Head of caudate nucleus (tissue), 42 donors: ENCODE measurements at places on chromosomes 6 and 20.

DNA sequence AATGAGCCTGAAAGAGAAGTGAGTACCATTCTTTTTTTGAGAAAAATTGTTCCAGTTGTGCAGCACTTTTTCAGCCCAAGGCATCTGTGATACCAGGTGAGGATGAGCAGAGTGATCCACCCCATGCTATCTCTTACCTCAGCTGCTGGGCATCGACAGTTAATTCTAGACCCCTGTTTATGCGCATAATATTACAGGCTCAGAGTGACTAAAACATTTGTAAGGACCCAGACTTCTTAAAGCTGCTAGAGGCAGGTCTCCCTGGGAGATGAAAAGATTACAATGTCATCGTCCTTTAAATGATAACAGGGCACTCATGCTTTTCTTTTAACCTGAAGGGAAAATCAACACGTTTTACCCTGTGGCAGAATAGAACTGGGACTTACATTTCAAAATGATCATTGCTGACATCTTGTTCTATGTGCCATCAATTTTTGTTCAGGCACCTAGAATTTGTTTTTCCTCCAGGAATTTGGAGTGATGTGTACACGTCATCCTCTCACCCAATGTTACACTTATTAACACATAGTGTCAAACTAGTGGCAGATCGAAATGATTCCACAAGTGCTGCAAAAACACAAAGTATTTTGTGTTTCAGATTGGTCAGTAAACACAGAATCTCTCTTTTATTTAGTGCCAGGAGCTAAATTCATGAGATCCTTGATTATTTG, 684.6 kb downstream of the UTRN start:
- no peak for DNase-seq

DNA sequence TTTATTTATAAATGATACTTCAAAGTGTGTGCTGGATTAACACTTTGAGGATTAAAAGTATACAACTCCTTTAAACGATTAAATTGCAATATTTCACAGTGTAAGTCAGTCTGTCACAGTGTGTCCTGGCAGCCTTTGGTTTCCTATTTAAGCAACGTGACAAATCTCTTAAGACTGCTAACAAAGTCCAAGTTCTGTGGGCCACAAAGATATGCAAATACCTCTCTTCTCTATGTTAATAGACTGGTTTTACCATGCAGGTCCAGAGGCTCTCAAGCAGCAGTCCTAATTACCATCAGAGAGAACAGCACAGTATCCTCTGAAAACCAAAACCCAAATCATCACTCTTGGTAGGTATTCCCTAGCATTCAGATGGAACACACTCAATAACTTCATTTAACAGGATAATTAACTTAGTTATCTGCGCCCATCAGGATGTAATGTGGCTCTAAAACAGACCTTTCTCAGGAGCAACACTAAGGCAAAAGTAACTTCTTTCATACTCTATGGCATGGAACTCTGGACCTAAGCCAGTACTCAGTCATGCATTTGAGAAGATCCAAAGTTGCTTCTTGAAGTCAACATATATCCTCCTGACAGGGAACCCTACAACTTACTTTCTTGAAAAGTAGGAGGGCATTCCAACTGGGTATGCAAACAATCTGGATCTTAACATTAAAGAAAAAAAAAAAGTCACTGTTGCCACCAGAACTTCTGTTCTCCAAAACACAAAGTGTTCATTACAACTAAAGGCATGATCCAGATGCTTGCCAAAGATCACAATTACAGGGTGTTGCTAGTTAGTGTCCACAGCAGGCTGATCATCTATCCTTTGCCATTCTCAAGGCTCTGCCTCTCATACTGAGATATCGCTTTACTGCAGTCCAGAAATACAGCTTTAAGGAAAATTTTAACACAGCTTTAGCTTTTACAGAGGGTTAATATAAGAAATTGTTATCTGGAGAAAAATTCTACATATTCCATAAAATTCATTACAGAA, 53.2 kb downstream of the MAN1A1 start:
- no peak for DNase-seq

DNA sequence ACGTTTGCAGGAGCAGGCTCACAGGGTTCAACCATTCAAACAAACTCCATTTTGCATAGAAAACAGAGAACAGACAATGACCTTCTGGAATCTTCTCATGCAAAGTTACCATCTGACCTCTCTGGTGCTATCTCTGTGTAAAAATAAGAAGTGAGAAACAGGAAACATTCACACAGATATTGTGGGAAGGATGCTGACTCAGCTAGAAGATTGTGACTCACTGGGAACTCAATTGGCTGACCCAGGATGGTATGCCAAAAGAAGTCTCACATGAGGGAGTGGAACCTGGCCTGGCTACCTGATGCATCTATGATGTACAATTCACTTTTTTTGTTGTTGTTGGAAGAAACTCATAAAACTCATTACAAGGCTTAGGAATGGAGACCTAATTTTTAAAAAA, 61.1 kb upstream of the TBX18 start:
- no peak for DNase-seq

GRCh38 chr6:150747155-150747554, 118.3 kb upstream of the MTHFD1L start:
- DNase-seq = no peak

GRCh38 chr6:89375427-89376267, 23.1 kb upstream of the UBE2J1 start:
- DNase-seq = no peak

DNA sequence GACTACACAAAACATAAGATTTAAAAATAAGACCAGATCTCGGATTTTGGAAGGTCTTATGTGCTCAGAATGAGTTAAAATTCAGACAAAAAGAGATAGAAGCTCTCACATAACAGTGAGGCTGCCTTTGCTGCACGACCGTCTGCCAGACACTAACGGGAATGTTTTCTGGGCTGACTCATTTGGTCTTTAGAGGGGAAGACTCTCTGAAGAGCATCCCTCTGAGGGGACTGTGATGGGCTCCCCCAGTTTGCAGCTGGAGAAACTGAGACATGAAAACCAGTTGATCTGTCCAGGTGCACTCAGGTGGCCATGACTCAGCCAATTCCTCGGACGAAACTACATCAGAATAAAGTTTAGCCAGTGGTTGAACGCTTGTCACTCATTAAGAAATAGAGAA, 153.9 kb downstream of the RNASET2 start:
- no peak for DNase-seq

DNA sequence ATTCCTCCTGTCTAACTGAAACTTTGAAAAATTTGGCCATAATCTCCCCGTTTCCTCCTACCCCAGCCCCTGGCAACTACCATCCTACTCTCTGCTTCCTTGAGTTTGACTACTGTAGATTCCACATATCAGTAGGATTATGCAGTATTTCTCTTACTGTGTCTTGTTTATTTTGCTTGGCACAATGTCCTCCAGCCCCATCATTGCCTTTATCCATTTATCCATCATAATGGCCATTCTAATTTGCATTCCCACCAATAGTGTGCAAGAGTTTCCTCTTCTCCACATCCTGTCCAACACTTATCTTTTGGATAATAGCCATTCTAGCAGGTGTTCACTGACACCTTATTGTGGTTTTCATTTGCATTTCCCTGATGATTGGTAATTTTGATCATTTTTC, 202.3 kb downstream of the THBS2 start:
- no peak for DNase-seq

GRCh38 chr6:112286010-112286409, 31.6 kb upstream of the LAMA4 start:
- DNase-seq = no peak

DNA sequence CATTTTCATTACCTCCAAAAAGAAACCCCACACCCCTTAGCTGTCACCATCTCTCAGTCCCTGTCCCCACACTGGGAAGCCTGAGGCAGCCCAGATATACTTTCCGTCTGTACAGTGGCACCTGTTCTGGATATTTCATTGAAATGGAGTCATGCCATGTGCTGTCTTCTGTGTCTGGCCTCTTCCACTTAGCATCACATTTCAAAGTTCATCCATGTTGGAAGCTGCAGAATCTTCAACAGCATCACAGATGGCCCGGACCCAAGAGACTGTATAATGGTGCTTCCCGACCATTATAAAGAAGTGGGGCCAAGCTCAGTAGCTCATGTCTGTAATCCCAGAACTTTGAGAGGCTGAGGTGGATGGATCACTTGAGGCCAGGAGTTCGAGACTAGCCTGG, 58.4 kb downstream of the DLGAP4 start:
- no peak for DNase-seq

DNA sequence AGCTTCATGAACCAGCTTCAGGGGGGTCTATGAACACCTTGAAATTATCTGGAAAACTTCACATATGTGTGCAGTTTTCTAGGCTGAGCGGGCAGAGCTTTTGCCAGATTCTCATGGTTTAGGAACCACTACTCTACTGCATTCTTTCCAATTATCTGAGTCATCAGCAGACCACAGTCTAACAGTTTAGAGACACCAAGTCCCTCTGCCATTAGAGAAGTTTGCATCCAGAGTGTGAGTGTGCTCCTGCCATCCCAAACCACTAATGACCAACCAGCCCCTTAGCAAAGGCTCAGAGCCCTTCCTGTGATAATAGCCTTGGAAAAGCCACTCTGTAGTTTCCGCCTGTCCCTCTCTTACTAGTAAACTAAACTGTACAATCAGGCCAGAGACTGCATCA, 96.8 kb downstream of the PHACTR1 start:
- DNase-seq = no peak

DNA sequence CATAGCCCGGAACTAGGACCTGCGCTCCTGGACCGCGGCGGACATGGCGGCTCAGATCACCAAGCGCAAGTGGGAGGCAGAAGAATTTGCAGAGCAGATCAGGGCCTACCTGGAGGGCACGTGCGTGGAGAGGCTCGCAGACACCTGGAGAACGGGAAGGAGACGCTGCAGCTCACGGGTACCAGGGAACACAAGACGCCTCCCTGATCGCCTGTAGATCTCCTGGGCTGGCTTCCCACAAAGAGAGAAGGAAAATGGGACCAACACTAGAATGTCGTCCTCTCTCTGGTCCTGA, 15.1 kb upstream of the HLA-A start:
- DNase-seq = no peak

DNA sequence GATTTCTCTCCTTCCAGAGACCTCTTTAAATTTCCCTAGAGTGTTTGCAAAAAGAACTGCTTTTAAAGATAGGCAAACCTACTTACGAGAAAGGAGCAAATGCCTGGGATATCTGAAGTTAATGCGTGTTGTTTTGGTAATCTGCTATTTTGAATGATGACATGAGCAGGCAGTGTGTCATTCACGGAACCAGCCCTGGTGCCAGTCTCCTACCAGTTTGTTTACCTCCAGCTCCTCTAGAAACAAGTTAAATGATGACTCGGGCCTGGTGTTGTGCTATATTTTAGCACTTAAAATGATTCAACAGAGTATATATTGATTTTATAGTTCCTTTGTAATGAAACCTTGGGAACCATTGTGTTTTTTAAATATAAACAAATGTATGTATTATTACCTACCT, 41.1 kb upstream of the MAP3K4 start:
- no peak for DNase-seq

DNA sequence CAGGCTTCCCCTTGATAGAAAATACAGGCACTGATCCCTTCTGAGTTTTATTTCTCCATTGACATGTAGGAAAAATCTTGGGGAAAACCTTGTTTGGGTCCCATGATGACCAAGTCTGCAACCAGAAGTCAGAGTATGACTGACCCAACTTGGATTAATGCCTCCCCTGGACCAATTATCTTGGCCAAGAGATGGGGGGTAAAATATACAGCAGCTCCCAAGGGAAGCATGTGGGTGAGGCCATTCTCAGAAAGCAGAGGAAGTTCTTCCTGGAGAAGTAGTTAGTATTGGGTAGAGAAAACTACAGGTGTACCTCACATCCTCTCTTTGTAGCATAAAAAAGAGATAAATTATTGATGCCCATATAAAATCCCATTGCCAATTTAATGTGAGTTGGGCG, 285.2 kb upstream of the PLCB4 start:
- DNase-seq = no peak

DNA sequence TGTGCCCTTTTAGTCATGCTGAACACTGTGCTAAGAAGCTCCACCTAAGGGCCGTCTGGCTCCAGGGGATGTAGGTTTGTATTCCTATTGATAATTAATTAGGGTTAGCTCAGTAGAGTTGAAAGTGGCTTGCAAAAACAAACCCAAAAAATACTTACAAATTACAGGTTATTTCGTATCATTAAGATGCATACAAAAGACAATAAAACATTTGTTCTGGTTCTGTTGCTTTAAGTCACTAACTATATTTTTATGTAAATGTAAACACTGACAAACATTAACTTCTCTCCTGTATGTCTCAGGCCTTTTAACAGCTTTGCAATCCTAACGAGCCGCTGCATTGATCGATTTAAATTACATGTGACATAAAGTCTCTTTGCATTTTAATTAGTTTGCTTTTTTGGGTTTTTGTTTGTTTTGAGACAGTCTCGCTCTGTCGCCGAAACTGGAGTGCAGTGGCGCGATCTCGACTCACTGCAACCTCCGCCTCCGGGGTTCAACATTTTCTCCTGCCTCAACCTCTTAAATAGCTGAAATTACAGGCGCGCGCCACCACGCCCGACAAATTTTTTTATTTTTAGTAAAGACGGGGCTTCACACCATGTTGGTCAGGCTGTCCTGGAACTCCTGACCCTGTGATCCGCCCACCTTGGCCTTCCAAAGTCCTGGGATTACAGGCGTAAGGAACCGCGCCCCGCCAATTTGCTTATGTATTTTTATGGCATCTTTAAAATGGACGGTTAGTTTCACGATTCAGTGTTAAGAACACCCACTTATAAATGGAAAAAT, 110.9 kb downstream of the HFE start:
- no peak for DNase-seq

- DNase-seq = no peak
These were observed 30.3 kb downstream of the CD83 start for GRCh38 chr6:14147891-14148290.

GRCh38 chr6:89268776-89269175, 46.3 kb downstream of the GABRR2 start:
- DNase-seq = no peak

DNA sequence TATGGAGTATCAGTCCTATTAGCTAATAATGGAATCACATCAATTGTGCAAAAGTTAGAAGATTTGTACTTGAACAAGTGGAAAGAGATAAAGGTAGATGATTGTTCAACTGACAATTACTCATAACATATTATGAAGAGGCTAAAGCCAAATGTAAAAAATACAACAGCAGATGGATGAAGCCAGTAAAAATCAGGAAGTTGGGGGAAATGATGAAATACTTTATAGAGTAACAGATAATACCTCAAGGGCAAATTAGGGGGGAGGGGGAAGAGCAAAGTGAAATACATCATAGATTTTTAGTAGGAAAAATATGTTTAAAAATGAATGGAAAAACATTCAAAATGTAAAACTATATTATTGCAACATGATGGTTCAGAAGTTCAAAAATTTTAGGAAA, 114.0 kb downstream of the PDSS2 start:
- no peak for DNase-seq

GRCh38 chr20:35771367-35771688, 487 bp upstream of the PHF20 start:
- no peak for DNase-seq

- DNase-seq = no peak
These were observed 722.2 kb upstream of the CHD6 start for GRCh38 chr20:42340368-42340767.

- DNase-seq = no peak
These were observed 85.5 kb downstream of the KHDC1L start for GRCh38 chr6:73139681-73140383.
